Stimulated activated CD4-positive, alpha-beta T cell treated with anti-CD3 and anti-CD28 coated beads, Interleukin-15, amount 100 ng/mL, for 1 hour (primary cell): ENCODE measurements at places on chromosomes 12 and 14.

- DNase-seq = peak; percentile 7
Measured at GRCh38 chr12:108611884-108612415, 14.1 kb upstream of the TMEM119 start.

DNA sequence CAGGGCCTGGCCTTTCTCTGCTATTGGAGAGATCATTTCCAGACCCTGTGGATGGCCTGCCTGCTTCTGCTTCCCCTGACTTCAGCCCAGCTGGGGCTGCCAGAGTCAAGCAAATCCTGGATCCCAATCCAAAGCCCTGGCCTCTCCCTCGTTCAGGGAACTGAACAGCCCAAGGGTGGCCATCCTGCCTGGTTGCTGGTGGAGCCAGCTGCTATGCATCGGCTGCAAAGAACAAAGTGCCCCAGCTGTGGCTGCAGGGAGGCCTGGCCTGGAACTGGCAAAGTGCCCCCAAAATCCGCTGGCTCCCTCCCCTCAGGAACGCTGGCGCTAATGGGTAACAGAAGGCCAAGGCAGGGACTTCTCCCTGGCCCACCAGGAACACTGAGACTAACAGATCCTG is 56.4 kb downstream of the LRRC74A start:
- no peak for DNase-seq

- no peak for DNase-seq
Measured at GRCh38 chr12:63079791-63080502, 71.1 kb downstream of the AVPR1A start.

- DNase-seq = no peak
Measured at GRCh38 chr14:42927313-42927712, 1320.6 kb downstream of the LRFN5 start.

- DNase-seq = no peak
Measured at GRCh38 chr14:35286003-35286600, 6.1 kb upstream of the PSMA6 start.

GRCh38 chr12:96352161-96352835 is 47.9 kb downstream of the CDK17 start:
- no peak for DNase-seq

DNA sequence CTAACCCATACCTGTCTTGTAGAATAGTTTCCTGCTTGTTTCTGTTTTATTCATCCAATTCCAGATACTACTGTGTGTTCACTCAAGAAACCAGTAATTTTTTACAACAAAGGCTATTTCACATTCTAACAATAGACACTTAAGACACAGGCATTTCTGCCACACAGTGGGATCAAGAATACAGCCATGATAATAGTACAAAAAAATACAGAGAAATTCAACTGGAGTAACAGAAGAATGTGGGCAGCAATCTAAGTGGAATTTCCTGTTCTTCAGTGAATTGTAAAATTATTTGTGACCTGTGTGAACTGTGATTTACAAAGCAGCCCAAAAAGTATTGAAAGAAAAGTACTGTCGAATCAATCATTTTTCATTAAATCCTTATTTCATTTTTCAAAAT is 282.9 kb downstream of the CCER1 start:
- DNase-seq = no peak
